ENCODE measurements at places on chromosomes 5 and 9. TPM values are rescaled to one million over a fixed set of nuclear protein-coding genes. Genes with fewer than 3 reads are reported as not detected.

- H3K36me3 ChIP-seq = no peaks in the 10 kb centered on the region
- H3K27me3 ChIP-seq = no peaks in the 10 kb centered on the region
- no peak overlapping the region for H3K4me3 ChIP-seq
- DNase-seq = no peak
- no peak overlapping the region for H3K27ac ChIP-seq
Measured at GRCh38 chr5:15604986-15605385, 105.0 kb downstream of the FBXL7 start.

- H3K27ac ChIP-seq = no peak overlapping the region
- no peak overlapping the region for H3K4me3 ChIP-seq
- no peaks in the 10 kb centered on the region for H3K36me3 ChIP-seq
Measured at GRCh38 chr9:108466304-108466703, 389.5 kb downstream of the ACTL7B start.

GRCh38 chr5:172929371-172929838, 29.8 kb upstream of the RPL26L1 start:
- H3K27me3 ChIP-seq = no peaks in the 10 kb centered on the region
- H3K4me3 ChIP-seq = no peak overlapping the region
- H3K36me3 ChIP-seq = peaks cover 9% of the 10 kb centered on the region
- H3K4me1 ChIP-seq = peaks cover 7% of the 10 kb centered on the region

- H3K36me3 ChIP-seq = no peaks in the 10 kb centered on the region
- no peak for DNase-seq
- H3K4me3 ChIP-seq = no peak overlapping the region
Measured at GRCh38 chr5:66247176-66247960, 103.3 kb downstream of the SREK1 start.

- no peak for DNase-seq
- no peaks in the 10 kb centered on the region for H3K36me3 ChIP-seq
- H3K27me3 ChIP-seq = no peaks in the 10 kb centered on the region
- peak overlapping the region; percentile 10 for H3K27ac ChIP-seq
- peaks cover 31% of the 10 kb centered on the region for H3K4me1 ChIP-seq
Measured at GRCh38 chr9:68431307-68431706, 74.9 kb downstream of the PGM5 start.

The ANKRD34B gene
- not detected for total RNA-seq

DNA sequence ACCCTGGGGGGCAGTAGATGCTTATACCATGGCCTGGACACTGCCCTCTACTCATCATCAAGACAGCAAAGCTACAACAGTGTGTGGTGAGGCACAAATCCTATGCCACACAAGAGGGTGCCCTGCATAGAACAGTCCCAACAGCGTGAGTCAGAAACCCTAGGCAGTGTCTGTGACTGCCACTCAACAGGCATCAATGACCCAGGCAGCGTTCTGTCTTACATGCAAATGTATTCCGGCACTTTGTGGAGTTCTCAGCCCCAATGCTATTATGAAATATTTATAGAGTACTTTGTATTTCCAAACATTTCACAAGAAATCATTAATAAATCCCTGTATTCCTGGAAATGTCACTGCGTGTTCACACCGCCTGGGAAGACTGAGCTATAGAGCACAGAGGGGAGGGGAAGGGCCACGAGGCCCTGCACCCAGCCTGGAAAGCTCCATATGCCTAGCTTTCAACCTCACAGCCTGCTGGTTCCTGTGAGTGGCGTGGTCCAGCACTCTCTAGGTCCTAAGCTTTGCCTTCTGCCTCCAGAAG, 77.7 kb downstream of the NIPSNAP3B start:
- peaks cover 3% of the 10 kb centered on the region for H3K4me1 ChIP-seq
- peaks cover 61% of the 10 kb centered on the region for H3K36me3 ChIP-seq
- H3K27me3 ChIP-seq = no peaks in the 10 kb centered on the region

DNA sequence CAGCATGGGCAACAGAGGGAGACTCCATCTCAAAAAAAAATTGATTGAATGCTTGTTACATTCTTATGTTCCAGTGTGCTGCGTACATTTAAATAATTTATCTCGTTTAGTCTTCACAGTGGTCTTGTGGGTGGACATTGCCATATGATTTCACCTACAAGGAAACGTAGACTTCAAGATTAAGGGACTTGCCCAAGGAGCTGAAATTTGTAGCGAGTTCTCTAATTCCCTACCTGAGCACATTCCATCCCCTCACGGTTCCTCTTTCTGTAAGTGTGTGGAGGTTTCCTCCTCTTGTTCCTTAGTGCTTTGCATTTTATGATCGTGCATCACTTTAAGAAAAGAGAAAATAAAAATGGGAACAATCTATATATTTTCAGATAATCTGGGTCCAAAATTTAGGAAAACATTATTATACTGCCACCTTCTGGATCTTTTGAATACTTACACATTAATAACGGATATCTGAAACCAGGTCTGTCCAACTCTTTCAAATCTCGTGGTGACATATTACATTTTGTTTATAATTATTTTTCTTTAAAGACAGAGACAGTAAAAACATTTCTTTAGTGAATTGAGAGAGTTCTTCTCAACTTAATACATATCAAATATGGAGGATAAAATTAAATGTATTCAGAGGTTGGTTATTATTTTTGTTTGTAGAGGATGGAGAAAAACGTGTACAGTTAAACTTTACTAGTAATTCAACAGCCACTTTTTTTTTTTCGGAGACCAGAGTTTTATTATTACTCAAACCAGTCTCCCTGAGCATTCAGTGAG, 29.9 kb upstream of the C7 start:
- H3K4me3 ChIP-seq = no peak overlapping the region
- no peaks in the 10 kb centered on the region for H3K27me3 ChIP-seq
- peak; percentile 37 for DNase-seq
- H3K4me1 ChIP-seq = peaks cover 7% of the 10 kb centered on the region
- no peak overlapping the region for H3K27ac ChIP-seq

DNA sequence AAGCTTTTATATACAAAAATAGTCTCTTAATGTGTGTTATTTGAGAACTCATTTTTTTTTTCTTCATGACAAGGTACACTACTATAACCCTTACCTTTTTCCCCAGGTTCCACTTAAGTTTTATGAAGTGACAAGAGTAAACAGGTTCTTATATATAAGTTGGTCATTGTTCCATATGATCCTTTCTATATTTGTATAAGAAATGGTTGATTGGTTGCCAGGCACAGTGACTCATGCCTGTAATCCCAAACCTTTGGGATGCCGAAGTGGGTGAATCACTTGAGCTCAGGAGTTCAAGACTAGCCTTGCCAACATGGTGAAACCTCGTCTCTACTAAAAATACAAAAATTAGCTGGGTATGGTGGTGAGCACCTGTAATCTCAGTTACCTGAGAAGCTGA, 108.3 kb downstream of the PCSK1 start:
- no peak overlapping the region for H3K27ac ChIP-seq
- H3K4me3 ChIP-seq = no peak overlapping the region
- no peaks in the 10 kb centered on the region for H3K36me3 ChIP-seq
- no peaks in the 10 kb centered on the region for H3K27me3 ChIP-seq
- no peak for DNase-seq

DNA sequence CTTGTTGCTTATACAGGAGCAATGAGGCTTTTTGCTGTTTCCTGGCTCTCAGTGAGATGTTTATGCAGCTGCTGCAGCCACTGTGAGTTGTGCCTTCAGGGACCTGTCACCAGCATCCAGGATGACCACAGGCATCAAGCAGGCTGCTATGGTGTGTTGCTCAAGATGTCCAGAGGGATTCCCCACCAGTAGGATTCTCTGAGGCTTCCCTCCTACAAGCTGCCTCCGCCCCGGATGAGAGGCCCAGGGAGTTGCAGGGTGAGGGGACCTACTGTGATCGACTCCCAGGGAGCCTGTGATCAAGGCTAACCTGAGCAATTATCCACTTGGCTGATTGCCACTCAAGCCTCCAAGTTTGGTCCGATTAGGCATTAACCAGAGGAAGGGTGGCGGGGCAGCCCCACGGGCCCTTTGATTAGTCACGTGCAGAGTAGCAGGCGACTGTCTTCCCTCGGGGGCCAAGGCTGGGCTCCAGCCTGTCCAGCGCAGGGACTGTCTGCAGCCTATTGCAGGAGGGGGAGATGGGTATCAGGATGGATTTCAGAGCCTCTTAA, 1.8 kb upstream of the FAT2 start:
- H3K27me3 ChIP-seq = no peaks in the 10 kb centered on the region
- no peaks in the 10 kb centered on the region for H3K36me3 ChIP-seq
- peak; percentile 48 for DNase-seq
- H3K27ac ChIP-seq = no peak overlapping the region
- no peak overlapping the region for H3K4me3 ChIP-seq

All from stomach (tissue), 19 donors.